ENCODE measurements at places on chromosomes 3 and 15.

GRCh38 chr3:70582803-70583202, 270.4 kb upstream of the MDFIC2 start:
- no peak for DNase-seq

DNA sequence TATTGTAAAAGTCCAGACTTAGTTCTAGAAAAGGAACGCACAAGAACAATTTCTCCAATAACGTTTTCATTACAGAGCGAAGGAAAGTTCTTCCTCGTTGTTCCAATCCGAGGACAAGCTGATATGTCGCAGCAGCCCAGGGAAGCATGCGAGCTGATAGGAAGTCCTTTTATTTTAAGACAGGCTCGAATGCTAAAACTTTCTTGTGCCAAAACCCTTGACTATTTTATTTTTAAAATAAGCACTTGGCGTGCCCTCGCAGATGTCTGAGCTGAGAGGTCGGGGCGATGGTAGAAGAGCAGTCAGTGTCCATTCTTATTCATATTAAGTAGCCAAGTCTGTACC, 433 bp upstream of the MITF start:
- DNase-seq, result no peak

DNA sequence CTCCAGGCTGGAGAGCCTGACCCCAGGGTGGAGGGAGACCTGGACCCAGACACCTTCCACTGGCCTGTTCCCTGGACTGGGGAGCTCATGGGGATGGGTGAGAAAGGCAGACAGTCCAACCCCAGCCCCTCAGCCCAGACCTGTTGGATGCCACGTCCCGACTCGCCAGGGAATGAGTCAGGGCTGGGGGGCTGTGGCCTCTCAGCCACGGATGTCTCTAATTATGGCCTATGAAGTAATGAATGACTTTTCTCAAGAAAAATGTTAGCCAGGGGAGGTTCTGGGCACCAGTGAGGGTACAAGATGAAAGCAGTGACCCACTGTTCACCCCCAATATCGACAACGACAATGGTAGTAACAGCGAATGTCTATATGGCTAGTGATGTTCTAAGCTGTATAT, 107.0 kb upstream of the RPL32 start:
- no peak for DNase-seq

GRCh38 chr3:195095035-195095703, 175.8 kb downstream of the XXYLT1 start:
- no peak for DNase-seq

DNA sequence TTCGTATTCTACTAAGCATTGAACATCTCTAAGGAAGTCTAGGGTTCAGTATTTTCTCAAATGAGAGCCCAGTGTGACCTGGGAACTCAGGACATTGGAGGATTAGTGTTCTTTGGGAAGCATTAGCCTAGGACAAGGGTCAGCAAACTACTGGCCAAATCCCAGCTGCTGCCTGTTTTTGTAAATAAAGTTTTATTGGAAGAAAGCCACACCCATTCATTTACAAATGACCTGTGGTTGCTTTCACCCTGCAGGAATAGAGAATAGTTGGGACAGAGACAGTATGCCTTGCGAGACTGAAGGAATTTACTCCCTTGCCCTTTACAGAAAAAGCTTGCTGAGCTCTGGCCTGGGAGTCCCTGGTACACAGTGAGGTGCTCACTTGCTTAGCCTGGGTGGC, 20.6 kb downstream of the SLC6A11 start:
- no peak for DNase-seq

- no peak for DNase-seq
These were observed 18.7 kb upstream of the PTPN9 start for GRCh38 chr15:75597667-75598341.

DNA sequence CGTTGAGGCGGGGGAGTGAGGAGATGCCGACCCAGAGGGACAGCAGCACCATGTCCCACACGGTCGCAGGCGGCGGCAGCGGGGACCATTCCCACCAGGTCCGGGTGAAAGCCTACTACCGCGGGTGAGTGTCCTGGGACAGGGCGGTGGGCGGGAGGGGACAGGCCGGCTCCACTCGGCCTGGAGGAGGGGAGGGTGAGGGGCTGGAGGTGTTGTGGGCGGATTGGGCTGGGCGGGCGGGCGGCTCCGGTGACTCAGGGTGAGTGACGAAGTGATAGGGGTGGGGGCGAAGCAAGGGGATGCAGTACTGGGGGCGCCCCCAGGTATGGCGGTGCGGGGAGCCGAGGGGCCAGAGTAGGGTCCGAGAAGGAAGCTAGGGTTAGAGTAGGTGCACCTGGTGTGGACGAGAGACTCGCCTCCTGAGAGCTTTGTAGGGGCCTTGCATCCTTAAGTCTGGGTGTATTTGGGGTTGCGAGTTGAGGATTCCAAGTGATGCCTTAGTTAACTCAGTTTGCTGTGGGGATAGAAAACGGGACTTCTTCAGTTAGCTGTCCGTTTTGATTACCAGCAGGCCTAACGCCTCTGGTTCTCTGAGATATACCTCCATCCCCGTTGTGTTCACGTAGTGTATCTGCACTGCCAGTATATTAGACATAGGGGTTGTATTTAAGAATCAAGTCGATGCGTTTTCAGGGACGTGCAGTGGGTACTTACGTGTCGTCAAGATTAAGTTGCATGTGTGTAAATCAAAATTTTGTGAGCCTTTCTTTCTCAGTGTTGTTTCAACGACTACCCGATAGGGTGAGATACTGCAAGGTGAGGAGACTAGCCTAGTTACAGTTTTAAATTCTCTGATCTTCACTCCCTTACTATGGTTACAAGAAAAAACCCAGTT, 670 bp downstream of the PRKCI start:
- DNase-seq, result no peak

DNA sequence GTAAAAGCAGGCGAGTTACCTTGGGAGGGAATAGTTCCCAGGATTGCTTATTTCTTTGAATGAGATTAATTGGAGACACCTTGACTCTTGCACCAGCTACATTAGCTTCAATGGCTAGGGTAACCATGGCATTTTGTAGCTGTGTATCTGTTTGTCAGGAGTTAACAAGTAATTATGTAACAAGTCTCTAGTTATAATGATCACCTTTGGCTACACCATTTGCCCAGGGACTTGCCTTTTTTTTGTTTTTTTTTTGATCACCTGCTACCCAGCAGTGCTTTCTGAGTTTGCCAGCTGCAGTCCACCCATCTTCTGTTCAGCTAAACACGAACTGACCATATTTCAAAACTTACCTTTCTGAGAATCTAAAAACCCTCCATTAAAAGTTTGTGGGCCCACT, 2.2 kb downstream of the MED12L start:
- no peak for DNase-seq

GRCh38 chr15:93570527-93570926, 481.5 kb upstream of the RGMA start:
- no peak for DNase-seq

Measured in hypothalamus (tissue), 51 donors.